ENCODE measurements at places on chromosomes 5 and 9.

- DNase-seq = no peak
These were observed 218.6 kb upstream of the RASEF start for GRCh38 chr9:83281306-83282255.

DNA sequence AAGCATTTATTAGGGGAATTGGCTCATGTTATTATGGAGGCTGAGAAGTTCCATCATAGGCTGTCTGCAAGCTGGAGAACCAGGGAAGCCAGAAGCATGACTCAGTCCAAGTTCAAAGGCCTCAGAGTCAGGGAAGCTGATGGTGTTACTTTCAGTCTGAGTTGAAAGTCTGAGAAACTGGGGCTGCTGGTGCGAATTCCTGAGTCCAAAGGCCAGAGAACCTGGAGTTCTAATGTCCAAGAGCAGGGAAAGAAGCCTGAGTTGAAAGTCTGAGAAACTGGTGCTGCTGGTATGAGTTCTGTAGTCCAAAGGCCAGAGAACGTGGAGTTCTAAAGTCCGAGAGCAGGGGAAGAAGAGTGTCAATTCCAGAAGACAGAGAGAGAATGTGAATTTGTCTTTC, 641.1 kb downstream of the ISL1 start:
- DNase-seq = no peak

GRCh38 chr9:68747043-68747533, 42.0 kb downstream of the PIP5K1B start:
- no peak for DNase-seq

GRCh38 chr5:61731267-61731945, 399.3 kb downstream of the ZSWIM6 start:
- DNase-seq = no peak

DNA sequence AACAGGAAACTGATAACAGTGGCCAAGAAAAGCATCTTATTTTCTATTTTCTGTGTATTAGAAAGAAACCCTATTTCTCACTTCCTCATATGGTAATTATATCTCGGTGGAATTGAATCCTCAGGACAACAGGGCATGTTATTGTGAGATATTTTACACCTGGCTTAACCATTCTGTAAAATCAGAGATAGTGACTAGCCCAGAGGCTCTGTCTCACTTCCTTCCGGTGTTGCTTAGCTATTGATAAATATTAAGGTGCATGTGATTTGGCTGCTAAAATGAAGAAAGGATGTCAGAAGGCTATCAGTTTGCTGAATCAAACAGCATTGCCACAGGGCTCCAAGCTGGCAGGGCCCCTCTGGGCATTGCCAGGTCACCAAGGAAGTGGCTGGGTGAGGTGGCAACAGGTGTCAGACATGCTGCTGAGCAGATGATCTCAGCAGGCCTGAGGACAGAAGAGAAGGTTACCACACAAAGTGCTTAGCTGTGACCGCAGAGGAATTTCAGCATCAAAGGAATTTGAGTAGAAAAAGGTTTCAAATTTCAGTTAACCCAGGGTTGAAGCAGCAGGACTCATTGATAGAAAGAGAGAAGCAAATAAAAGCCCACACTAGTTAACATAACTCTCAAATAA, 330.7 kb downstream of the PDE4D start:
- DNase-seq = no peak

DNA sequence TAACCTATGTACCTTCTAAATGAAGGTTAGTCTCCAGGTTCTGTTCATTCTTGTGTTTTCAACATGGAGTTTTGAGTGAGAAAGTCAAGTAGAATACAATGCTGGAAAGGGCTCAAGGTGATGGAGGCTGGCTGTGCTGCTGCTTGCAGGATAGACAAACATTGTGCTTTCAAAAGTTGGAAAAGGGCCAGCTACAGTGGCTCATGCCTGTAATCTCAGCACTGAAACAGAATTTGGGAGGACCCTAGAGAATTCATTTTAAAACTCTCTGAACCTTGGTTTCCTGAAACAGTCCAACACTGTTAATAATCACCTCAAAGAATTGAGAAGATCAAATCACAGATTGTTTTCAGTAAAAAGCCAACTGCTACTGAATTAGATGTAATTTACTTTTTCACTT, 15.4 kb upstream of the IARS1 start:
- no peak for DNase-seq

- DNase-seq = no peak
These were observed 301.3 kb upstream of the ADCY2 start for GRCh38 chr5:7094626-7095025.

GRCh38 chr5:76771705-76772405, 47.0 kb upstream of the F2RL1 start:
- DNase-seq = no peak

- no peak for DNase-seq
These were observed 44.4 kb upstream of the RAI14 start for GRCh38 chr5:34611464-34612415.

GRCh38 chr5:128258372-128258771, 174.8 kb downstream of the SLC12A2 start:
- no peak for DNase-seq

- DNase-seq = no peak
These were observed 195.8 kb downstream of the SLC12A2 start for GRCh38 chr5:128279345-128279744.

DNA sequence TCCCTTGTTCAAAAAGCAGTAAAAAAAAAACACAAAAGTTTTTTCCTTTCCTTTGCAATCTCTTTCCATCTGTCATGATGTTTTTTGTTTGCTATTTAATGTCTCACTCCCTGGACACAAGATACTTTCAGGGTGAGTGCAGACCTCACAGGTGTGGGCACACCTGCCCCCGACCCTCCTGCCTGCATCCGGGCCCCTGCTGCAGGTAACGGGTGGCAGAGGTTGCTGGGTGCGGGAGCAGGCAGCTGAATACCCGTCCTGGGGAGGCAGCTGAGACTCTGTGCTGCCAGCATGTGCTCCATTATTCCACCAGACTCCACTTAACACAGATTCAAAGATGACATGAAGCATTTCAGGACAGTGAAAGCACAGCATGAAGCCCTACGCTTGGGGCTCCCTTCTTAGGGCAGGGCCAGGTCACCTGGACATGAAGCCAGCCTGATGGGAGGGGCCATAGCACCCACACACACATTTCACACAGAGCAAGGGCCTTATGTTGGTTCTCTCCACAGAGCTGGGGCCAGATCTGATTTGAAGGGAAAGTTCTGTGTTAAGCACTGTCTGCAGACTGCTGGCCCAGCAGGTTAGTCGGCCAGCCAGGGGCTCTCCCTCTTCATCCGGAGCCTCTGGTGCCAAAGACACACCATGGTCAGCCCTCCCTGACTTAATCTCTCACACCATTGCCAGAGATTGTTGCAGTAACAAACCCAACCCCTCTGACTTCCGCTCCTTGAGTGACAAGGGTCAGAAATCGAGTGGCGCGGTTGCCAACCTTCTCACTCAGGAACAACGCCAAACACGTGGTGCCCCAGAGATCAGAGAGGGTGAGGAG, 13.0 kb downstream of the NEK6 start:
- no peak for DNase-seq

DNA sequence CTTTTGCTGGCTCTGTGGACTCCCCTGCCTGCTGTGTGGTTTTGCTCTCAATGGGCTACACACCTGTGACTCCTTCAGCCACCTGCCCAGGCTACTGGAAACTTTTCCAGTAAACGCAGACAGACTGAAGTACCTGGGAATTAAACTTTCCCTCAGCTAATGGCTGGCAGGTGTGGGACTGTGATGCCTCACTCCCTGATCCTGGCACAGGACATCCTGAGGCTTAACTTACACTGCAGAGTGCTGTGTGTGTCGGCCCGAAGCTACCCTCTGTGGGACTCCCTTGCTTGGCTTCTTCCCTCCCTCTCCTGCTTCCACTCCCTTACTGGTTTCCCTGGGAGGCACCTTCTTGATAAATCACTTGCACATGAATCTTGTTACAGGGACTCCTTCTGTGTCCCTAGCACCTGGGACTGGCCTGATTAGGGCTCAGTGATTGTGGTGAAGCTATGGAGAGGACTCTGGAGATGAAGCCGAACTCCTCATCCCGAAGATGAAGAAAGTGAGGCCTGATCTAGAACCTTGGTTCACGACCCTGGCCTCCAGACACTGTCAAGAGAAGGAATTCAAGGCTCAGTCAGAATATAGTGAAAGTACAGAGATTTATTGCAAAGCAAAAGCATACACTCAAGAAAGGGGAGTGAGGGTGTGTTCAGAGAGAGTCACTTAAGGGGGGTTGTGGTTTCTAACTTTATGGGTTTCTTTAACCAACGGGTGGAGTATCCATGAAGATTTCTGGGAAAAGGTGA, 113.4 kb upstream of the ALDH1B1 start:
- no peak for DNase-seq

- DNase-seq = no peak
These were observed 55.4 kb upstream of the ERCC6L2 start for GRCh38 chr9:95820074-95820473.

- no peak for DNase-seq
These were observed 93.5 kb upstream of the NR3C1 start for GRCh38 chr5:143496943-143497342.

DNA sequence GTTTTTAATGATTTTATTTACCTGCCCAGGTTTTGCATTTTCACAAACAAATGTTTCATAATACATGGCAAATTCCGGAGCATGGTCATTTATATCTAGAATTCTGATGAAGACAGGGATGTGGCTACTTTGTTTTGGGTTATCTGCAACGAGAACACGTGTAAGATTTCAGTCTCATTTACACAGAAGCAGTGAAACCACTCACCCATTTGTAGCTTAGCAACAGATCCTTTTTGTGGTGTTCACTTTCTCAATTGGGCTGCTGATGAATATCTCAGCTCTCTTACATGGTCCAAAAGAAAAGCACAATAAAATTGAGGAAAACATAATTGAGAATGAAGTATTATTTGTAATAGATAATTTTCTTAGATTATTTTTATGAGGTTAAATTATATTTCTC, 148.6 kb downstream of the CDH9 start:
- no peak for DNase-seq

GRCh38 chr5:65125591-65126541, 355.9 kb downstream of the ADAMTS6 start:
- DNase-seq = no peak

GRCh38 chr9:119838210-119838609, 469.0 kb upstream of the BRINP1 start:
- no peak for DNase-seq

- DNase-seq = no peak
These were observed 116.1 kb downstream of the KDM4C start for GRCh38 chr9:6873857-6874256.

GRCh38 chr5:113161806-113162205, 185.2 kb downstream of the DCP2 start:
- no peak for DNase-seq

GRCh38 chr9:89999176-89999533, 394.3 kb downstream of the GADD45G start:
- no peak for DNase-seq

GRCh38 chr5:52605317-52606313, 182.1 kb upstream of the ITGA1 start:
- no peak for DNase-seq

DNA sequence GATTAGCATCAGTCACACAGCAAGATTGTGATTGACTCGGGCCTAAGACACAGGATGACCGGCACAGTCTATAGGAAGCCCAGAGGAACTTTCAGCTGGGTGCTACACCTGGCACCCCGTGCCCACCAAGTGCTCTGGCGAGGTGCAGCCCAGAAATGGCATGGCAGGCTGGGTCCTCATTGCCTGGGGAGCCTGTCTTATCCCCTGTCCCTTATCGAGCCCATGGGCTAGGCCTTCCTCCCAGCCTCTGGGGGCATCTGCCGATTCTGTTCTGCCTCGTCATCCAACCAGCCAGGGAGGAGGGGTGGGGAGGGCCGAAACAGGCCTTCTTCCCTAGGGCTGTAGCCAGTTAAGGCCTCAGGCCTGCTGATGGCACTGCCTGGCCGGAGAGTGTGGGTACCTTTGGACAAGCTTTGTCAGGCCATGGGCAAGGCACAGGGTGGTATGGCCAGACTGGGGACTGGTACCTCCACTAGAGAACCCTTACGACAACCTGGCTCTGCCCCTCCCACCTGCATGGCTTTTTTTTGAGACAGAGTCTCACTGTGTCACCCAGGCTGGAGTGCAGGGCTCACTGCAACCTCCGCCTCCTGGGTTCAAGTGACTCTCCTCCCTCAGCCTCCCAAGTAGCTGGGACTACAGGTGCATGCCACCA, 1.6 kb downstream of the GRK6 start:
- DNase-seq = peak; percentile 50

- peak; percentile 76 for DNase-seq
These were observed 5.3 kb upstream of the TJP2 start for GRCh38 chr9:69168709-69169217.

DNA sequence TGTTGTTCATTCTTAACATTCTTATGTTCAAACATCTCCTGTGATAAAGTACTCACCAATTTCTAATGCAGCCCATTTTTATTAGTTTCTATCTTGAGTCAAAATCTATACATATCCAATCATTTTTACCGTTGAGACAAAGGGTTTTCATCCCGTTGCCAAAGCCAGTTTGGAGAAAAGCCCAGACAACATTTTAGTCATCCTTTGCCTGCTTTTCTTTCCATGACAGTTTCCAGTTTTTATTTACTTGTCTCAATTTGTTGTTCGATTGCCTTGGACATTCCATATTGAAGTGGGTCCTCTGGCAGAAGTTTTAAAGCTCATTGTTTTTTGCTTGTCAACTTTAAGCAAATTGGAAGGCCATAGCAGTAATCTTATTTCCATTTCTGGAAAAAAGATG, 123.9 kb downstream of the RAB3C start:
- DNase-seq = no peak

DNA sequence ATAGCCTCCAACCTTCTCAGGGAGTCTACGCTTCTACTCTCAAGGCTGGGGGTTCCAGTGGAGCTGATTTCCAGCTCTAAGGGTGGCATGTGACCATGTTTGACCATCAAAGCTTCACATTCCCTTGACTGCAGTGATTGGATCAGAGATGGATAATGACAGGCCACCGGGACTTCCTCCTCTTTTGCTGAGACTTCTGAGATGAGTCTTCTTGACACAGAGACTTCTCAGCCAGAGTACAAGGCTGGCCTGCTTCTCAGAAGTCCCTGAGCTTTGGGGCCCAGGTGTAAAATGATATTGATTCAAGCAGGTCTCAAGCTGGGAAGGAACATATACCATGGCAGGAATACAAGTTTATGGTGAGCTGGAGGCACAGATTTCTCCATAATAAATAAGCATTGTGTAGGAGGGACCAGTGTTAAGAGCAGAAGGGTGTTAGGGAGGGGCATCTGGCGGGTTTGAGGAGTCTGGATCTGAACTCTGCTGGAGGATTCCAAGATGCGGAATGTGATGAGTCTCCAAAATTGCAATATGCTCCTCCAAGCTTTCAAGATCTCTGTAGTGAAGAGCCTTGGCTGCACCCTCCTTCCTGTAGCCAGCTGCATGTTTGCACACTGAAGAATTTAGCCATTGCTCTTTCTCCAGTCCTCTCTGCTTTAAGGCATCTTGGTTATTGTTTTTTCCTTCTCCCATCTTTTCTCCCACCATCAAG, 41.7 kb upstream of the HSD17B4 start:
- no peak for DNase-seq

Data from activated CD4-positive, alpha-beta memory T cell treated with anti-CD3 and anti-CD28 coated beads, Interleukin-2, amount 10 ng/mL, durations not matched to agents 7 days and 5 days (primary cell).